ENCODE measurements at places on chromosomes 12 and 14.

- no peak for DNase-seq
Observed at GRCh38 chr14:79992407-79993198, 218.7 kb downstream of the DIO2 start.

DNA sequence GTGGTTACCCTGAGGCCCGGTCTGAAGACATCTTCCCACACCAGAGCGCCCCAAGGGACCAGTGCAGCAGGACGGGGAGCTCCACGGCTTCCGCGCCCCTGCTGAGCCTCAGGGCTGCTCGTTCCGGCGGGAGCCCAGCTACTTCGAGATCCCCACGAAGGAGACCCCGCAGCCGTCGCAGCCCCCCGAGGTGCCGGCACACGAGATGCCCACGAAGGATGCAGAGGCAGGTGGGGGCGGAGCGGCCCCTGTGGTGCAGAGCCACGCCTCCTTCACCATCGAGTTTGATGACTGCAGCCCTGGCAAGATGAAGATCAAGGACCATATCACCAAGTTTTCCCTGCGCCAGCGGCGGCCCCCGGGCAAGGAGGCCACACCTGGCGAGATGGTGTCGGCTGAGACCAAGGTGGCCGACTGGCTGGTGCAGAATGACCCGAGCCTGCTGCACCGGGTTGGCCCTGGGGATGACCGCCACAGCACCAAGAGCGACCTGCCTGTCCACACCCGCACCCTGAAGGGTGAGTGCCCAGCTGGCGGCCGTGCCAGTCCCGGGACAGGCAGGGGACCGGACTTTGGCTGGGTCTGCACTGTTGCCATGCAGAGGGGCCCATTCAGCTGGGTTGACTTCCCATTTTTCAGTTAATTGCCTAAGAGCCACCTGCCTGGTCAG is 18.1 kb downstream of the CEP170B start:
- no peak for DNase-seq

- no peak for DNase-seq
Observed at GRCh38 chr12:51915951-51916350, 8.6 kb downstream of the ACVRL1 start.

GRCh38 chr12:26791301-26791791 is 41.6 kb downstream of the ITPR2 start:
- DNase-seq, result peak; percentile 63

DNA sequence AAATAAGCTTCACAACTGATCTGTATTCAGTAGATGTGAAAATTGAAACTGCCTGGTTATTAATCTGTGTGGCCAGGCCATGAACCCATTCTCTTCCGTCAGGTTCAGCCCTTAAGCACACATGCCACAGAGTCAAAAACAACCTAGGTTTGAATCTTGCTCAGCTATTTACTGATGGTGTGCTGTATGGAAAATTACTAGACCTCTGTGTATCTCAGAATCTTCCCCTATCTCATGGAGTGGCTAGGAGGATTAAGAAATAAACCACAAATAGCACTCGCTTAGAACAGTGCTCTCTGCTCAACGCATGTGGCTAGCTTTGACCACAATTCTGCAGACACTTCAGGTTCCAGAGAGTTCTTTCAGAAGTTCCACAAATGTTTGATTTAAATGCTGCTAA is 240.7 kb upstream of the PLEKHG7 start:
- DNase-seq, result no peak

DNA sequence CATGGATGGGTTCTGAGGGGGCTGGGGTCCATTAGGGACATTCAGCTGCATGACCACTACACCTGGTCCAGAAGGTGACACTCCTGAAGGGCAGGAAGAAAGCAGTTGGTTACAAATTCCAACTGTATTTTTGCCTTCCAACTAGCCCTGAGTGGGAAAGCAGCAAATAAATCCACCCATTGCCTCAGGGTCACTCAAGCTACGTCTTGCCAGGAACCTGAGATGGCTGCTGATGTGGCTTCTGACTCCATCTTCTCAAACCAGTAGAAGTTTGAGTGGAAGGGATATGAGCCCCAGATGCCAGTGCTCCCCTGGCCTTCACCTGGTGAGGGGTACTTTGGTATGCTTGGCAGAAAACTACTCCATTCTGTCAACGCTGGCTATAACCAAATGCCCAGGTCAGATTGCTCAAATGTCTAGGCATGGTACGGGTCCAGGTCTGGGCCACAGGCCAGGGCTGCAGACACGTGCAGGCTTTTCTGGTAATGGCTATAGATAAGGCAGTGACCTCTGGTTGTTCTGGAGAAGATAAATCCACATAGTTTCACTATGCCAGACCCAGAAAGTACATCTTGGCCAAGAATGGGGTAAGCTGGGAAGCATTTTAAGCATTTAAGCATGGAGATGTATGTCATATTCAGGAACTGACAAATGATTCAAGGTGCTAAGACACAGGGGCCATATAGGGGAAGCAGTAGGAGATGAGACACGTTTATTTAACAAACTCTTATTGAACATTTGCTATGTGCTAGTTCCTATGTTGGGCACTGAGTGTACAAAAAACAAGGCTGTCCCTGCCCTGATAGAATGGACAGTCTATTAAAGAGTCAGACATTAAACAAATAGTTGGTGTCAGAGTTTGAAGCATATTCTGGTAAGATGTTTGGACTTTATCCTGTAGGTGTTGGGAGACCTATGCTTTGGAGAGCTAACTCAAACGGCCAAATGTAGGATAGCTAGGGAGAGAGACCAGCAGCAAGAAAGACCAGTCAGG is 8.3 kb upstream of the STAC3 start:
- DNase-seq, result no peak

GRCh38 chr14:96316087-96316486 is 47.1 kb downstream of the ATG2B start:
- DNase-seq, result no peak

GRCh38 chr12:51413149-51413548 is 11.5 kb upstream of the SLC4A8 start:
- DNase-seq, result no peak

- no peak for DNase-seq
Observed at GRCh38 chr14:105860615-105861580, 334.5 kb downstream of the TMEM121 start.

GRCh38 chr14:60327447-60328331 is 78.7 kb downstream of the PPM1A start:
- no peak for DNase-seq

DNA sequence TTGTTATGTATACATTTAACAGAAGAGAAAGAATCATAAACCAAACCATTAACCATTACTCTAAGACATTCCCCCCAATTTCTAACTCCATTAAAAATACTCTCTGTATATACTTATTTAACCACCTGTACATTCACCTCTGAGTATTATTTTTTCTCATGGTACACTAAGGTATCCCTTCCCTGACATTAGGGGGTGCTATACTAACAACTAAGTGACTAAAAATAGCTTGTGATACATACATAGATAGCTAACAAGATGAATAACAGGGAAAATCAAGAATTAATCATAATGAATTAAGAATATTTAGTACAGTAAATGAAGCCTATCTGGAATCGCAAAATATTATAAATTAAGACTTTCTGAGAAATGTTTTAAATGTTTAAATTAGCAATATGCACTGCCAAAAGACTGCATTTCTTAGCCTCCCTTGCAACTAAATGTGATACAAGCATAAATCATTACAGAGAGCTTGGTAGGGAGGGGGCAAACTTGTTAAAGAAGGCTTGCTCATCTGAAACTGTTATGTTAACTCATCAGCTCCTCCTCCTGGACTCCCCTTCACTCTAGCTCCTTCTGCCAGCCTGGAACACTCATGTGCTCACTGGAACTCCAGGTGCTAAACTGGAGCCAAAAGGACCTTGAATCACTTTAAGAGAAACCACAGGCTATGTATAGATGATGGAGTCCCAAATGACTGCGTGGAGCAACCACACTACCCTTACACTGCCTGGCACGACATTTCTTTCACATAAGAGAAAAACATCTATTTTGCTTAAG is 14.9 kb downstream of the C2CD5 start:
- no peak for DNase-seq

GRCh38 chr12:100698518-100698917 is 96.1 kb upstream of the ANO4 start:
- no peak for DNase-seq

DNA sequence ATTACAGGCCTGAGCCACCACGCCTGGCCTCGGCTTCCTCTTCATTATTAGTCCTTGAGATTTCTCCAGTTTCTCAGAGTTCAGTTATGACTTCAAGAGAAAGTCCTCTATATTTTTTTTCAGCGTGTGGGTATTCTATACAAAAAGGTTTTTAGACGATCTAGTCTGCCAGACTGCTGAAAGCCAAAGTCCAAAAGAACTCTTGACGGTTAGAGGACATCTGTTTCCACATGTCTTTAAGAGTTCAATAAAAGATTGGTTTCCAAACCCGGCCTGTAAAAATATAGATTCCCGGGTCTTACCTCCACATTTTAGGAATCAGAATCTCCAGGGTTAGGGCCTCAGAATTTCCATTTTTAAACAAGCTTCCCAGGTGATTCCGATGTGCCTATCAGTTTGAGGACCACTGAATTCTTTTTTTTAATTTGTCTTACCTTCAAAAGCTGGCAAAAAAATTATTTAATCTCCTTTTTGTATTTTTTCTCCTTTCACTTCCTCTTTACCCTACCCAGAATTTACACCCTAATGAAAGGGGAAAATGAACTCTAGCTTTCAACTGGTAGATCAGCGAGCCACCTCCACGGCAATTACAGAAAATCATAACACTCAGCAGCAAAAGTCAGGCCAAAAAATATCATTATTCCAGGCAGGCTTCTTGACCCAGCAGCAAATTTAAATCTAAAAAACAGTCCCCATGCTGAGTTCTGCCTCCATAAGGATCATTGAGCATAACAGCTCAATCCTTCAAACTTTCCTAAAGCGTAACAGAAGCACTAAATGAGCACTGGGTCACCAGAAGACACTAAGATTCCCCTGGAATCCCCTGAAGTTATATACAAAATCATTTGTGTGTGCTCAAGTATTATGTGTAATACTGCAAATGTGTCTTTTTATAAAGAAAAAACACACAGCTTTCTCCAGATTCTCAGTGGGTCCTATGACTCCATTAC is 8.7 kb downstream of the NT5DC3 start:
- DNase-seq, result no peak

- peak; percentile 80 for DNase-seq
Observed at GRCh38 chr14:71355324-71356201, 448.3 kb downstream of the PCNX1 start.

DNA sequence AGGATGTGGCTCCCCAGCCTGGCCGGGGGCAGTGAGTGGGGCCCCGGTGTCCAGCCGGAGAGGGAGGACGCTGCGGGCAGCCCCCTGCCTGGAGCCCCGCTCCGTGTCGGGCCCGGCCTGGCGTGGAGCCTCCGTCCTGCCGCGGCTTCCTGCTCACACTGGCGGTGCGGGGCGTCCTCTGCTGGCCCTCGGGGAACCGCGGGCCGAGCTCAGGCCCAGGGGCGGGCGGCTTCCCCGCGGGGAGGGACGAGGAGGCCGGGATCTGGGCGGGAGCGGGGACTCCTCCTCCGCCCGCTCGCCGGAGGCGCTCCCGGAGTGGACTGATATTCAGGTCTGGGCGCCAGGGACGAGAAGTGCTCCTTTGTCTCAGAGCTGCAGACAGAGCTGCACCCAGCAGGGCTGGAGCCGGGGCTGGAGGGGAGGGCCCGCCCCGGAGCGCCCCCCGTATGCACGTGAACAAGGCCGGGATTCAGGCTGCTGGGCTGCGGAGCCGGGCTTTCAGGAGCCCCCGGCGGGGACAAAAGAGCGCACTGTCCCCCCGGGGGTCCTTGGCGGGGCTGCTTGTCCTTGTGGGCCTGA is 2.2 kb downstream of the MMP17 start:
- peak; percentile 57 for DNase-seq

DNA sequence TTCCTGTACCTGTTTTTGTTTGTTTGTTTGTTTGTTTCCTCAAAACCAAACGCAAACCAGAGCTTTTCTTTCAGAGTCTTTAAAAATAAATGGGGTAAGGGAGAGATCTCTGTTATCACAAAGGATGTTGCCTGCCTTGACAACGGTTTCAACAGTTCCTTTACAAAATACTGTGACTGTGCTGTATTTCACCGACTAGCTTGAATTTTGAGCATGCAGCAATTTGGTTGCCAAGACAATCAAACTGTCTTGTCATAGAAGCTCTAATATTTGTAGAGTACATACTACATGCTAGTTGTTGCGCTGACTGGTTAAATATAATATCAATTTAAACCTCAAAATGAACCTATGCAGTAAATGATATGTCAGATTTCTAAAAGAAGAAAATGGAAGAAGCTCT is 22.4 kb upstream of the TCP11L2 start:
- DNase-seq, result no peak

GRCh38 chr12:55728186-55728938 is 447 bp downstream of the CD63 start:
- DNase-seq, result peak; percentile 49

DNA sequence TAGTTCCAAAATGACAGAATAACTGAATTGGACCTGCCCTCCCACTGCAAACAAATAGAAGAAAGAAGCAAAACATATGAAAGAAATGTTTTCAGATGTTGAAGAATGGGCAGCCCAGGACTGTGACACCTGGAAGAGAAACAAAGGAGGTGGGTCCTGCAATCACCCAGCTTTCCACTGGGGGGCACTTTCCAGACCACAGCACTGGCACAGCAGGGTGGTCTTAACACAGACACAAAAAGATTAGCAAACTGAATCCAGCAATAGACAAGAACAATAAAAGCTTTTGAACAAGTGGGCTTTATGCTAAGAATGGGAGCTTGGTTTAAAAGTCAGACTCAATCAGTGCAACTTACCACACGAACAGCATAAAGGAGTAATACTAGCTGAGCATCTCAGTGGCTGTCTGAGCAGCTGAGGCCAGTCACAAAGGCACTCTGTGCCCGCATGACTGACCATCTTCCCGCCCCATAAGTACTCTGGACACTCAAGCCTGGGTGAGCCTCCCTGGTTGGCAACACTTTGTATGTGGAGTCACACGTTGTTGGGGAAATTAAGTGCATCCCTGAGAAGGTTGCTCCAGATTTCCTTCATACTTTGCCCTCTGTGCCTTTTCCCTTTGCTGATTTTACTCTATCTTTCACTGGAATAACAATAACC is 27.7 kb downstream of the JKAMP start:
- DNase-seq, result no peak

DNA sequence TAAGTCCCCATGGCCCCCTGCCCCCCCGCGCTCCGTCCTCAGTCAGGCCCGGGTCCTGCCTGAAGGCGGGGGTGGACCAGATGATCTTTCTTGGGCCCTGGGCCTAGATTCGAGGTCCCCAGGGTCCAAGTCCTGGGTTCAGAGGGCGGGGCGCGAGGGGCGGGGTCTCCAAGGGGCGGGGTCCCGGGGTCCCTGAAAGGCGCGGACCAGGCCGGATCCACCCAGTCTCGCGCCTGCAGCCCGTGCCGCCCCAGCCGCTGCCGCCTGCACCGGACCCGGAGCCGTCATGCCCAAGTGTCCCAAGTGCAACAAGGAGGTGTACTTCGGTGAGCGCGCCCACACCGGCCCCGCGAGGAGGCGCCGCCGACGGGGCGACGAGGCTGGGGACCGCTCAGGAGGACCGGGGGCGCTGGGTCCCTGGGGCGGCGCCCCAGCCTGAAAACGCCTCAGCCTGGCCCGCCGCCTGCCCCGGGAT is 325 bp downstream of the CRIP1 start:
- no peak for DNase-seq
